H54 (cell line): ENCODE measurements at places on chromosomes 4 and X.

DNA sequence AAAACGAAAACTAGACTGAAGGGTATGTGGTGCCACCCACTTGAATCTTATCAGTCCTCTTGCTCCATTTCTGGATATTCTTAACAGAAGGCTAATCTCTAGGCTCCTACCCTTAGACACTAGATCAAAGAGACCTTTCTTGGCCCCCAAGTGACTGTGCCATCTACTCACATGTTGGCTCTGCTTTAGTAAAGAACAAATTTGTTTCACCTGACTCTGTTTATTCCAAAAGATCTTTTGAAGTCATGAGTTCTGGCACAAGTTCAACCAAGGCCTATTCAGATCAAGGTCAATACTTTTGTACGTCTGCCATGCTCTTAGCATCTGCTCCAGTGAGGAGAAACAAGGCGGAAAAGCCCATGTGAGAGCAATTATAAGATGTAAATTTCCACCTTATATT is 37.3 kb downstream of the MAGEB17 start:
- no peak for DNase-seq

GRCh38 chr4:89056292-89056952 is 563 bp downstream of the FAM13A start:
- no peak for DNase-seq

- DNase-seq, result no peak
These were observed at the start of gene PRKG2 for GRCh38 chr4:81214881-81215868. TSS of gene PRKG2 (minus strand) at chr4:81215222. CDS start at chr4:81205047, 10,175 bp downstream.

- no peak for DNase-seq
These were observed 208.9 kb downstream of the NWD2 start for GRCh38 chr4:37453281-37453998.

DNA sequence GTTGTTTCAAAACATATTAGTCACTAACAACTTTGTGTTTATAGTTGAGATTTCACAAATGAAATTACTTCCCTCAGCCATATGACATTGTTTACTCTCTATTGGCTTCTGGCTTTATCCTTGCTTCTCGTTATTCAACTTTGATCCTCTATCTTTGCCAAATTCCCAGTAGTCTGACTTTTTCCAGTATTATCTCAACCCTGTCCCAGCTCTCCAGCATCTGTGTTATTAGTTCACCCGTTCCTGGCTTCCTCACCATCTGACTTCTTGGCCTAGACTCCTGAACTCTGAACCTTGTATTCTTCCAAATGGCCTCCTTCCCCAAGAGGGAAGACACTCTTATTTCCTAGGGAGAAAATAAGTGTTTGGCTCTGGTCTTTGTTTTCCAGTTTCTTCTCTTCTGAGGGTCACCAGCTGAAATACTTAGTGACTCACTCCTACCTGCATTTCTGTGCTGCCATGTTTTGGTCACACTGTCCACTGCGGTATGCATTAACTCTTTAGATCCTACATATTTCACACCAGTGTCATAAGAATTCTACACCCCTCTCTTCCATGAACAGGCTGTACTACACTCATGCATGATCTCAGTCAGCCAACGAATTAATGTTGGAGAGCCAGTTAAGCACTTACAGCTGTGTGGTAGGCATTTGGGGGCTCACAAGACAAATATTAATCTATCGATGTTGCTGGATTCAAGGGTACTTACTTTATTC is 17.0 kb upstream of the ARHGAP24 start:
- no peak for DNase-seq

- no peak for DNase-seq
These were observed 353.4 kb downstream of the SPRY1 start for GRCh38 chr4:123750044-123750443.

DNA sequence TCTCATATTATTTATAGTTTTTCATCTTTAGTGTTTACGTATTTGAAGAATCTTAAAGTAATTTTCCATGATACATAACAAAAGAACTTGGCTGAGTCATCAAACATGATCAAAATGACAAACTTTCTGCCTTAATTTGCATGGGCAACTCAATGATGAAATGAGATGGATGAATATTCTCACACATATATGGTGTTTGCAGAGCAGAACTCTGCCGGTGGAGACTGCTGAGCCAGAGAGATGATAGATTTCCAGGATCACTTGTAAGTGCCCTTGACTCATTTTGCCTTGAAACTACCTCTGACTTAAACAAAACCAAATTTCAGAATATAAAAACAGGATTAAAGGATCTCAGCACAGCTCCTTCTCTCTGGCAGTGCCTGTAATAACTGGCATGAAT is 38.2 kb downstream of the TRPC3 start:
- no peak for DNase-seq

- DNase-seq, result no peak
These were observed 36.2 kb upstream of the USP38 start for GRCh38 chr4:143148521-143148920.

DNA sequence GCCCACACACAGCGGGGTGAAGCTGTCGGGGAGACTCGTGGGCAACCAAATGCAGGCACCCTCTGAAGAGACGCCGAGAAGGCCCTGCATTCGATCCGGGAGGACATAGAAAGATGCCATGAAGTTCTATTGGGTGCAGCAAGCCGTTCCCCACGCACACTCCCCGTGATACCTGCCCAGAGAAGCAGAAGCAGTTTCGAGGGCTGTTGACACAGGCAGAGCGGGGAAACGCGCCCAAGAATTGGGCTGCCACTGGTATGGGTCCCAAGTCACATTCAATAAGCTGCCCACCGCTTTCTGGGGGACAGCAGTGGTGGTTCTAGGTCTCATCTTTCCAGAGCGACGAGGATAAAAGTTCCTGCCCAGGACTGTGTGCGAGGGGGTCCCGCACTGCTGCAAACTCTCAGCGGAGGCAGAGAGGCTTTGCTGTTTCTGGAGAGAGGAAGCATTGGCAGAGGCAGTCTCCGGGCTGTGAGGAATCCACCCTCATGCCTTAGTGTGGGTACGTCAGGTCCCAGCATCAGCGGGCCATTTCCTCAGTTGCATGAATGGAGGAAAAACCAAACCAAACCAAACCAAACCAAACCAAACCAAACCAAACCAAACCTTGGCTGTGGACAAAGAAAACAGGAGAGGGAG is 10.1 kb downstream of the PITX2 start:
- no peak for DNase-seq

DNA sequence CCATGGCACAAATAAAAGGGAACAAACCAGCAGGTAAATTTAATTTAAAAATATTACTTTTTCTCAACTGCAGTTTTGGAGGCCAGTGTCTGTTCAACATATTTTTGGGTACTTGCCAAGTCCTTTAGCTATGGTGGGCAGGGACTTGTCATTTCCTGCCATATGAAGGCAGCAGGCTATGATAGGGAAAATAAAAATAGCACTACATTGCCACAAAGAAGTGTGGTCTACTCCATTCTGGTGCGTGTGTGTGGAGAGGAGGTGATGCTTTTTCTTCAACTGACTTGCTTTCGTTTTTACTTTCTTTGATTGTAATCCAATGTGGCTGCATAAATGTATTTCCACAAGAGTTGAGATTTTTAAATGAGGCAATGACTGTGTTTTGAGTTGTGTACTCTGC is 17.2 kb downstream of the GPR174 start:
- DNase-seq, result no peak

DNA sequence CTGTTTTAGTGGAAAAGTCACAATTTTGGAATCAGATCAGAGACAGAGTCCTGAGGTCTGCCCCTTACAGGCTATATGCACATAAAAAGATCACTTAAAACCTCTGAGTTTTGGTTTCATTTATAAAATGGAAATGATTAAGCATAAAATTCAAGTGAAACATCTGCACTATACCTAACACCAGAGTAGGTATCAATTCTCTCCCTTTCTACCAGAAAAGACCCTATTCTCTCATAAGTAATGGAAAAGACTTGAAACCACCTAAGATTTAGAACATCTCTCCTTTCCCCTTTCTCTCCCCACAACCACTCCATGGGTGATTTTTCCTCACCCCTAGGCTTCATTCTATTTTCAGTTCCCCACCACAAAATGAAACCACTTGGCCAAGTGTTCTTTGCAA is 907 bp downstream of the LHFPL1 start:
- DNase-seq, result no peak

DNA sequence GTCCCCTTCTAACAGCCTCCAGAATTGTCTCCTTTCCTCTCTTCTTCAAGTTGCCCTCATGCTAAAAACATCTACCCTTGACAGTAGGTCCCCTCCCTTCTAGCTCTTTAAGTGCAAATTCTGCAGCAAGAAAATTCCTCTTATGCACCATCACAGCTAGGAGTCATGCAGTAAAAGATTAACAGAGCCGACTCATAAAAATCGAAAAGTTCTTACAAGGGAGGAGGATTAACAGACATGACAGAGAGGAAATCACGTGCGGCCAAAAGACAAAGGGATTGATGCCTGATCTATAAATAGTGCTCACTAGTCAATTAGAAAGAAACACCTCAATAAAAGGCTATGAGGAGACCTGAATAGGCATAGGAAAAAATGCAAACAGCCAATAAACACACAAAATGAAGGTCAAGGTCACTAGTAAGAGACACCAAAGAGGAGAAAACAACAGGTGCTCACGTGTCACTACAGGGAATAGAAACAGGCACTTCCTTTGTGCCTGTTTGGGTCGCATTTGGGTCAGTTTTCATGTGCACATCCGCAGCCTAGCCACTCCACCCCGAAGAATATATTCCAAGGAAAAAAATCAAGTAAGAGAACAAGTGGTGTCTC is 3.4 kb downstream of the RNF212 start:
- DNase-seq, result no peak

DNA sequence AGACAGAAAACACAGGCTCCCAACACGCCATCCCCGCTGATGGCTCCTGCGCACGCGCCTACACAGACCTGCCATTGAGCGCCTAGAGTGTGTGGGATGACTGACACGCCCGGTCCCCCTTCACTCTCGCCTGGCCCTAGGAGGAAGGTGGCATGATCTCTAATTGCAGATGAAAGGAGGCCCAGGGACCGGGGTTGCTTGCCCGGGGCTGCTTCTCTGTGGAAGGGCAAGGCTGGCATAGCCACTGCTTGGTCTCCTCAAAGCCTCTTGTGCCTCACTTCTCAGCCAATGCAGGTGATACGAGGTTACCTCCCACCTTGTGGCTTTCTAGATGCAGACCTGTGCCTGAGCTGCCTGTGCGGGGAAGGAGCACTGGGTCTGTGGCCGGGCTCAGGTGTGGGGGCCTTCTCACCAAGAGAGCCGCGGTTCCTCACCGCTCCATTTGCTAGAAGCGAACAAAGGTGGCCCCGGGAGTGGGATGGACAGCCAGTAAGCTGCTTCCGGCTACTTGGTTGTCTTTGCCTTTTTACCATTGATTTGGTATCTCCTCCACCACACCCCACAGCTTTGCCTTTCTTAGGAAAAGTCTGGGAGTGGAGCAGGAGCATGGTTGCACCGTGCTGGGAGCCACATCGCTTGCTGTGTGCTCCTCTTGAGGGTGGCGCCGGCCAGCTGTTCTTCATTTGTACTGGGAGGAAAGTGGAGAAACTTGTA is 47.0 kb downstream of the TBC1D14 start:
- no peak for DNase-seq

DNA sequence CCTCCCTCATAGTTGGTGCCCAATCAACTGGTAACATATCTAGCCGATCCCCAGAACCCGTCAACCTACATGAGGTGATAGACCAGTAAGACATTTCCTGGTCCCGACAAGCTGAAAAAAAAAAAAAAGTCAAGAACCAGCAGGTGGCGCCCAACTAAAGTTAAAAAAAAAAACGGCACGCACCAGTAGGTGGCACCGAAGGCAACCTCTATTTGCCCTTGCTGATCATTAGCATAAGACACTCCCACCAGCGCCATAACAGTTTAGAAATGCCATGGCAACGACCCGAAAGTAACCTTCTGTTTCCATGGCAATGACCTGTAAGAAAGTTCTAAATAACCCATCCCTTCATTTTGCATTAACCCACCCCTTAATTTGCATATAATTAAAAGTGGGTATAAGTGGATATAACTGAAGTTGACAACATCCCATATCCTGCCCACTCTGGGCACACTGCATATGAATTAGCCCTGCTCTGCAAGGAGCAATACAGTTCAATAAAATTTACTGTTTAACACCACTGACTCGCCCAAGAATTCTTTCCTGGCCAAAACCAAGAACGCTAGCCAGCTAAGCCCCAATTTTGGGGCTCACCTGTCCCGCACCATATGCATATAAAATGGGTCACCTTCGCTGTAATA is 83.9 kb upstream of the SPANXB1 start:
- peak; percentile 5 for DNase-seq

GRCh38 chrX:143669395-143669794 is 33.5 kb upstream of the SLITRK4 start:
- no peak for DNase-seq

- peak; percentile 12 for DNase-seq
These were observed 31.1 kb downstream of the F11 start for GRCh38 chr4:186297013-186297645.

- DNase-seq, result no peak
These were observed 54.0 kb upstream of the LDB2 start for GRCh38 chr4:16952462-16952871.

DNA sequence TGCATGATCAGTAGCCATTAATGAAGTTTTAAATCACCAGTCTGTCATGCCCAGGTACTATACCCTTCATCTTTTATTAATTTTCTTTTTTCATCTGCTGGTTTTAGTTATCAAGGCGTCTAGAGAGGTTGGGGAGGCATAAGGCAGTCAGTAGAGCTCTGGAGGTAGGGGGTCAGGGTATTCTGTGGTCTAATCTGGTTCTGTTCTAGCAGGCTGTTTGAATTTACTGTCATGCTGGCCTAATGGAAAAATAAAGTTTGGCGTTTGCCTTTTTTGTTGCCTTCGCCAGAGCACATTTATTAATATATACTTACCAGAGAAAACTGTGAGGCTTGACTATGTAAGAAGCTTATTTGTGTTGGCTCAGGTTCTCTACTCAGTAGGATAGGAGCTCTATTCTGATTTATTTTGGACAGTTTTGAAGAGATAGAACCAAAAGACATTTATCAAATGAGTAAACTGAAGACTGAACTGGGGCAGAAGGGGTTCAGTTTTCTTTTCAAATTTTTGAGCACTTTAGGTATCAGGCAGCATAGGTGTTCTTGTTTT is 46.9 kb downstream of the TMEM131L start:
- DNase-seq, result no peak

- no peak for DNase-seq
These were observed 189.5 kb downstream of the PRDM5 start for GRCh38 chr4:120733054-120733453.

DNA sequence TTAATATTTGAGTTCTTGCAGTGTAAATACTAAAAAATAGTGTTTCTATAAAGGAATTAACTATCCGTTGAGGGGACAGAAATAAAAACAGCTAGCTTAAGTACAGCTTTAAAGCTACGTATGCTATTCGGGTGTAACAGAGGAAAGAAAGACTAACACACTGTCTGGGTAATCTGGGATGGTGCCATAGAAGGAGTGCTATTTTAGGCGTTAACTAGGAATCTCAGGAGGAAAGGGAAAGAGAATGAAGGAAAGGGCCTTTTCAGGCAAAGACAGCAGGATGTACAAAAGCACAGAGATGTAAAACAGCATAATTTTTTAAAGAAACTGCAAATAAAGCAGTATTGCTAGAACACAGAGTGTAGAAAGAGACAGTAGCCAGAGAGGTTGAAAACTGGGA is 161.8 kb downstream of the RAP1GDS1 start:
- no peak for DNase-seq

- DNase-seq, result no peak
These were observed 172.8 kb downstream of the SMIM20 start for GRCh38 chr4:26086621-26087441.

GRCh38 chrX:31070057-31070468 is 1.8 kb downstream of the FTHL17 start:
- DNase-seq, result no peak
